ENCODE measurements at places on chromosomes 7 and 10. TPM values are rescaled to one million over a fixed set of nuclear protein-coding genes. Genes with fewer than 3 reads are reported as not detected.

DNA sequence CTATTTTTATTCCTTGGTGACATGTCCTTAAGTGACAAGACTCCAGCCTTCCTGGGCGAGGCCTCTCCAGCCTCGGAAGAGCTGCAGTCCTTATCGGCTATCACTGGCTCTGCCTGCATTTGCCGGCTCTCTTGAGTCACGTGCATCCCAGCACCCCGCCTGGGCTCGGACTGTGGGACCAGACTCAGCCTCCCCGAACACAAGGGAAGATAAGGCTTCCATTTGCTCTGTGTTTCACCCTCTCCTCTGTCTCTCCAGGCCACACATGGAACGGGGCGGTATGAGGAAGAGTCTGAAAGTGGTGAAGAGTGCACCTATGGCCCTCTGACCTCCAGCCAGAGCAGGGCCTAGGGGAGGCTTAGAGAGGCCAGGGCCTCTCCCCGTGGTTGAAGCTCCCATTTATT lies 4.7 kb downstream of the GDF2 start:
- DNase-seq = no peak

GRCh38 chr7:67343572-67343971 lies 346.9 kb downstream of the TYW1 start:
- no peak for DNase-seq

DNA sequence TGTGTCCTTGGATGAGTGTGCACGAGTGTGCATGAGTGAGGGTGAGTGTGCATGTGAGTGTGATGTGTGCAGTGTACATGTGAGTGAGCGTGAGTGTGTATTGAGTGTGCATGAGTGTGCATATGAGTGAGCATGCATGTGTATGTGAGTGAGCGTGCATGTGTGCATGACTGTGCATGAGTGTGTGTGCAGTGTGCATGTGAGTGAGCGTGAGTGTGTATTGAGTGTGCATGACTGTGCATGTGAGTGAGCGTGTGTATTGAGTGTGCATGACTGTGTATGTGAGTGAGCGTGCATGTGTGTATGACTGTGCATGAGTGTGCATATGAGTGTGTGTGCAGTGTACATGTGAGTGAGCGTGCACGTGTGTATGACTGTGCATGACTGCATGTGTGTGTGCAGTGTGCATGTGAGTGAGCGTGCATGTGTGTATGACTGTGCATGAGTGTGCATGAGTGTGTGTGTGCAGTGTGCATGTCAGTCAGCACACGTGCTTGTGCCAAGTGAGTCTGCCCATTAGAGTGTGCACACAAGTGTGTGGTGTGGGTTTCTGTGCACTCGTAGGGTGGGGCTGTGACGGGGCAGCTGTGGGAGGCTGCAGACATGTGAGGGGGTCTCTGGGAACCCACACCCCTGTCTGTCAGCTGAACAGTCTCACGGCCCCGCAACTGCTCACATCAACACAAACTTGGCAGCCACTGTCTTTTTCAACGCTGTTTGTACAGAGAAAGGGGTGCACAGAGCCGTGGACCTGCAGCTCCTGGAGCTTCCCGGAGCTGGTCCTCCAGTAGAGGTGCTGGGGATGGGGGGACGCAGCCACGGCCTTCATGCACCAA lies 14.8 kb downstream of the FOXL3 start:
- DNase-seq = no peak

DNA sequence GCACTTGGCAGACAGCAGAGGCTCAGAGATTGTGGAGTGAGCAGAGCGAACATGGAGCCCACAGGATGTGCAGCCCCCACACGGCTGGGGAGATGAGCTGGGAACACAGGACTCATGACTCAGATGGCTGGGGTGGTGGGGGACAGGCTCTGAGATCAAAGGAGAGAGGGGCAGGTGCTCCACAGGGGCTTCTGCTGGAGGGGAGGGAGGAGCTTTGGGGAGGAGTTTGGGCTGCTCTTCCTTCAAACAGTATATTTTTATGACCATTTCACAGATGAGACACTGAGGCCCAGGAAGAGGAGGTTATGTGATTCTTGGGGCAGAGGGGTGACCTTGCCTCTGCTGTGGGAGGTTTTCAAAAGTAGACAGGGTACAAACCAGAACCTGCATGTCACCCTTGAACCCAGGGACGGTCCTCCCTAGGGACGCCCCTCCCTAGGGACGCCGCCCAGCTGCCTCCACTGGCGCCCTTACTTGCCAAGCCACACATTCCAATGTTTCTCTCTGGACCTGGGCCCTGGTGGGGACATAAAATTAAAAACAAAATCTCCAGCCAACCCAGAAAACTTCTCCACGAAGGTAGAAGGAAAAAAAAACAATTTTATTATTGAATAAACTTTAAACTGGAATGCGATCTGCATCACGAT lies 981 bp upstream of the CRYGN start:
- no peak for DNase-seq

The UNC5B gene
- 7.1 TPM for total RNA-seq

The KCNH2 gene
- total RNA-seq = 0.58 TPM

The OR13A1 gene
- not detected for total RNA-seq
